ENCODE measurements at places on chromosomes 7 and 10. TPM values are rescaled to one million over a fixed set of nuclear protein-coding genes. Genes with fewer than 3 reads are reported as not detected.

The ADAM12 gene
- total RNA-seq = 7.2 TPM

The FAM13C gene
- total RNA-seq = 2.6 TPM

The INSIG1 gene
- total RNA-seq = 85.2 TPM

The SLC29A4 gene
- total RNA-seq = 4.9 TPM

The ADAM22 gene
- 0.54 TPM for total RNA-seq

The TRIM8 gene
- total RNA-seq = 116 TPM

The MSMB gene
- not detected for total RNA-seq

The XPNPEP1 gene
- total RNA-seq = 87.8 TPM

The ANKRD2 gene
- total RNA-seq = not detected

The TMEM178B gene
- not detected for total RNA-seq

The SLC13A1 gene
- total RNA-seq = not detected

The ASAH2 gene
- total RNA-seq = 7.3 TPM

The MACC1 gene
- total RNA-seq = 0.18 TPM

The NPTX2 gene
- 88.5 TPM for total RNA-seq
